ENCODE measurements at places on chromosomes 16 and 17. TPM values are rescaled to one million over a fixed set of nuclear protein-coding genes. Genes with fewer than 3 reads are reported as not detected.

GRCh38 chr16:11315510-11315909 is 29.7 kb upstream of the RMI2 start:
- DNase-seq = no peak

DNA sequence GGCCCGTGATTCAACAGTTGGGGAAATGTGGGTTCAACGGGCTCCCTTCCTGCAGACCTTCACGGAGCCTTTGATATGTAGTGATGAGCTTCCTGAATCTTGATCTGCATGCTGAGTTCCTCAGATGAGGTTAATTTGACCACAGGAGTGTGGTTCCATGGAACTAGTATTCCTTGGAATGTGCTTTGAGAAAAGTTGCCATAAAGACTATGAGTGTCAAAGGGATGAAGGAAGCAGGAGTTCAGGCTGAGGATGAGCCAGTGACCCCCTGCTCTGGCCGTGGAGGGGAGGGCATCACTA is 229.2 kb downstream of the MSI2 start:
- DNase-seq = no peak

Gene CCL4L2
- not detected for polyA plus RNA-seq

- DNase-seq = no peak
Measured at GRCh38 chr17:8430966-8431365, 4.7 kb upstream of the NDEL1 start.

GRCh38 chr16:1090620-1091587 is 5.1 kb downstream of the C1QTNF8 start:
- no peak for DNase-seq

Gene GNAO1
- not detected for polyA plus RNA-seq

DNA sequence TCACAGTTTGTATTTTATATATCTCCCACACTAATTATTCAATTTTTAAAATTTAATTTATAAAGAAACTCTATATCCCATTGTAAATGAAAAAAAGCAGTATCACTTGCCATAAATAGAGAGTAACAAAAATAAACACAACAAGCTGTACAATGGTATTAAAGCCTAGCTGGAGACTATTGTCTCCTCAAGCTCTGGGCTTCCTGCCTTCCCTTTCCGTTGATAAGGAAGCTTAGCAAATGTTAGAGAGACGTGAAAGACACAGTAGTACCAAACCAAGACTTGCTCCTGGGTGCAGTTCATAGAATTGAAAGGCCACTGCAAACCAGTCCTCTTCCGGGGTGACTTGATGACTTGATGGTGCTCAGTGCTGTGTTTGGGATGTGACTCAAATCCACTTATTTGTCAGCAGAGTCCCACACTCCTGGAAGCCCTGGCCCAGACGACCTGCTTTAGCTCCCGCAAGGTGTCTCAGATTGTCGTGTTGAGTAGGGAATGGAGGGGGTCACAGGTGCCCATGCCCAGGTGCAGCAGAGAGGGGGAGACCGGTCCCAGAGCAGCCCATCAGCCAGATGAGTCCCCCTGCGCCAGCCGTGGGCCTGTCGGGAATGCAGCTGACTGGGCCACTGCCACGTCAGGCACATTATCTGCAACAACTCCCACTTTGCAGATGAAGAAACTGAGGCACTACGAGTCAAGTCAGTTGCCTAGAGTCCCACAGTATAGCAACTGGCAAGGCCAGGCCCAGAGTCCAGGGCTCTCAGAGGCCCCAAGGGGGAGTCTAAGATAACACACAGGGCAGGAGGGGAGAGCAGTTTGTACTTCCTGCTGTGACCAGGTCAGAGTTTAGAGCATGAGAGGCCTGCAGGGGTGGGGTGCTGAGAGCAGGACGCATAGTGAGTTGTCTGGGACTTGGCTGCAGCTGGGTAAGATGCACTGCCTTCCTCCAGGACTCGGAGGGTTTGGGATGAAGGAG is 40.5 kb downstream of the PSME3IP1 start:
- no peak for DNase-seq

Gene TGFB1I1
- polyA plus RNA-seq = 0.38 TPM

Gene TBC1D3I
- polyA plus RNA-seq = not detected

- no peak for DNase-seq
Measured at GRCh38 chr16:2090481-2090776, 42.6 kb downstream of the TSC2 start.

- no peak for DNase-seq
Measured at GRCh38 chr16:21568502-21569189, 30.7 kb upstream of the METTL9 start.

- DNase-seq = no peak
Measured at GRCh38 chr16:368388-369158, 1.8 kb downstream of the MRPL28 start.

Gene TMEM231
- polyA plus RNA-seq = 1.7 TPM

DNA sequence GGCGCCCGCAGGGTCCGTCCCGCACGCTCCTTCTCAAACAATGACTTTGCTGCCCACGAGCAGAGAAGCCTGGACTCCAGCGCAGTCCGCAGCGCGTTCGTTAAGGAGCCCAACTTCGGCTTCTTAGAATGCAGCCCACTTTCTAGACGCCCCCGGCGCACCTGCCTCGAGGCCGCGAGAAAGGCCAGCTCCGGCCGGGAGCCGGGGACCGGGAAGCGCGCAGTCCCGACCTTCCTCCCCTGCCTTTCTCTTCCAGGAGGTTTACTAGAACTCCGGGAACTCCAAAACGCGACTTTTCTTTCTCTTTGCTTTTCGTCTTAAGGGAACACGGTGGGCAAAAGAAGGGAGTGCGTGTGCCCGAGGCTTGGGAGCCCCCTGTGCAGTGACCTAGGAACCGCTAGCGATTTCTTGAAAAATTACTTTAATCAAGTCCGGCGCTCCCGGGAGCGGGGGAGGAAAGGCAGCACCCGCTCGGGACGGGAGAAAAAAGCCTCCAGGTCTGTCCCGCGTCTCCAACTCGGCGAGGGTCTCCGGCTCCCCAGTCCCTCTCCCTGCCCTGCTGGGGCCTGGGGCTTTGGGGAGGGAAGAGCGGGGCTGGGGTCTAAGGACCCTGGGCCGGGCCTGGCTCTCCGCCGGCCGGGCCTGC is 2.6 kb downstream of the HNF1B start:
- no peak for DNase-seq

Gene WFIKKN1
- not detected for polyA plus RNA-seq

- no peak for DNase-seq
Measured at GRCh38 chr17:81034168-81034777, 678 bp upstream of the BAIAP2 start.

Gene ST6GALNAC2
- polyA plus RNA-seq = not detected

- no peak for DNase-seq
Measured at GRCh38 chr17:987931-988330, 8.4 kb upstream of the NXN start.

- no peak for DNase-seq
Measured at GRCh38 chr16:15919331-15919730, 30.1 kb upstream of the ABCC1 start.

DNA sequence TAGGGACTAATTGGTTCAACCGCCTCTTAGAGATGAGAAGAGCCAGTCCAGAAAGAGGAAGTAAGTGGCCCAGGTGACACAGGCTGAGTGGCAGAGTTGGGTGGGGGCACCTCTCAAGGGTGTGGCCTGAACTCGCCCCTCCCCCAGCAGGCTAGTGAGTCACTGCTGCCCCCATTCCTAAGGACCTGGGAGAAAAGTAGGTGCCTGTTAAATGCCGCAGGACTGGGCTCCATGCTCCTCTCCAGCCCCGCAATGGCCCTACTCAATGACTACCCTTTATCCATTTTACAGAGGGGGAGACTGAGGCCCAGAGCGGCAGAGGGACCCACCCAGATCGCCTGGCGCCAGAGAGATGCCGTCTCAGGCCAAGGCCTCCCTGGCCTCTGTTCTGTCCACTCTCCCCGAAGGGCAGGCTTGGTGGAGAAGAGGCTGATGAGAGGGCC is 8.1 kb downstream of the TMEM235 start:
- DNase-seq = no peak

GRCh38 chr16:49489686-49490320 is 116.2 kb downstream of the C16orf78 start:
- DNase-seq = no peak

Gene PGP
- polyA plus RNA-seq = 6.1 TPM

GRCh38 chr16:50616883-50617645 is 64.0 kb downstream of the SNX20 start:
- DNase-seq = no peak

DNA sequence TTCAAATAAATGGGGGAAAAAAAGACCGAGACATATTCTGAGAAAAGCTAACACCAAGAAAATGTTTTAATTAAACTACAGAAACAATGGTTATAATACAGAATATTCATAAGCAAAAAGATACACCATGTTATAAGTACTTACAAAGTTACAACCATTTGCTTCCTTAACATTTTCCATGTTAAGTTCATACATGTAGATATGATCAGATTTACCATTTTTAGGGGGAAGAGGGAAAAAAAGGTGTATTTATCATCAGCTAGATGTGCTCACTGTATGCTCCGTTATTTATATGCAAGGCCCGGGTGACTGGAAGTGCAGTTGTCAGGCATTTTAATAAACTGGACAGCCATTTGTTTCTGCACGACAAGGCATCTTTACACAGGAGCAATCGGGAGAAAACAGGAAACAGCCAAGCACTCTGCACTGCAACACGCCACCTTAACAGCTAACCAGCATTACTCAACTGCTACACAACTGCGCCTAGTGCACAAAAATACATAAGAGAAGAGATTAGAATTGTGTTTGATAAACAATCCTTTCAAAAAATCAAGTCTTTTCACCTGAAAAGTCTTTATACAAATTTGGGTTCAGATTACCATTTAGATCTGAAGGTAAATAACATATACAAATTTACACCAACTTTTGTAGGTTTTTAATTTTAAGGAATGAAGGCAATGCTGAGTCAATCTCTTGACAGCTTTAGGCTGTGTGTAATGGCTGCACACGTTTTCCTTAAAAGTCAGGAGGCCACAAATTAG is 2.9 kb downstream of the SRSF2 start:
- no peak for DNase-seq

Gene CRAMP1
- 1.3 TPM for polyA plus RNA-seq

Gene RGS11
- not detected for polyA plus RNA-seq

- DNase-seq = no peak
Measured at GRCh38 chr16:1546430-1546829, 13.0 kb downstream of the TMEM204 start.

DNA sequence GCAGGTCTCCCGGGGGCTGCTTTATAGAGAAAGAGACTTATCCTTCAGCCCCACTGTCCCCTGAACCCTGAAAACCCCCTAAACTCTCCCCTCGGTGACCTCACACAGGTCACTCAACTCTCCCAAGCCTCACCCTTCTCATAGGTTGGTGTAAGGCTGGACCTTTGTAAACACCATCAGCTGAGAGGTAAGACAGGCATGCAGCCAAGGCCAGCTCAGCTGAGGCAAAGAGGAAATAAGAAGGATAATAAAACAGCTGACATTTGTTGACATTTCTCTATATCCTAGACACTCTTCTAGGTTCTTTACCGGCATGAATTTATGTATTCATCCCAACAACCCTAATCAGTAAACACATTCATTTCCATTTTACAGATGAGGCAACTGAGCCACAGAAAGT is 134.3 kb downstream of the CCT6B start:
- no peak for DNase-seq

Gene MT1A
- not detected for polyA plus RNA-seq

DNA sequence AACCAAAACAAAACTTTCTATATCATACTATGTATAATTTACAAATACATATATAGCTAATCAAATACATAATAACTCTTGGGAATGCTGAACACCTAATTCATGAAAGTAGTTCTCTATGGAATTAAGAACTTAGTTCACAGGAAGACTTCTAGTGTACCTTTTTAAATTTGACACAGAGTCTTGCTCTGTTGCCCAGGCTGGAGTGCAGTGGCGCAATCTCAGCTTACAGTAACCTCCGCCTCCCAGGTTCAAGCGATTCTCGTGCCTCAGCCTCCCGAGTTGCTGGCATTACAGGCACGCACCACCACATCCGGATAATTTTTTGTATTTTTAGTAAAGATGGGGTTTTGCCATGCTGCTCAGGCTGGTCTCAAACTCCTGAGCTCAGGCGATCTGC is 24.7 kb downstream of the RFWD3 start:
- no peak for DNase-seq

Gene C17orf78
- not detected for polyA plus RNA-seq

DNA sequence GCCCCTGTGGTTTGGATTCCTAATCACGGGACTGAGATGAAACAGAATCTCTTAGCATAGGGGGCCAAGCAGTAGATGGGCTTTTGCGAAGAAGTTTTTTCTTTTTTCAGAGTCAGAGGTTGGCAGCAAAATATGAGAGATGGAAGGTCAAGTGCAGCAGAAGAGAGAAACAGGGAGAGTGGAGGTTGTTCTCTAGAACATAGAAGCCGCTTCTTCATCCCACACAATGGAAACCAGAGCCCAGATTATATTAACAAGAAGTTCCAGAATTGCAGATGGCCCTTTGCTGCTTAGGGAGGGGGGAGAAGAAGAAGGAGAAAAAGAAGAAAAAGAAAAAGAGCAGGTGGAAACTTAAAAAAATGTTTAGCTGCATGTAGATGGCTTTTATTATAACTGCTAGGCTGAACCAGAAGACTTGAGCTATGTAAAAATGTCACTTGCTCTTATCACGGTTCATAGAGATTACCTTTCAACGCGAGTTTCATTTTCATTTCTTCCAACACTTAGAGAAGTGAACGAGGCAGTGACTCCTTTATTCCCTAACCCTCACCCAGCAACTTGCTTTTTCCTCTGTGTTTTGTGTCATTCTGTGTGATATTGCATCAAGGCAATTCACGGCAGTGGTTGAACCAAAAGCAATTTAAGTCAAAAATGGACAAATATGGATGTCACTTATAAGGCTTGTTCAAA is 737.5 kb downstream of the WWOX start:
- no peak for DNase-seq

DNA sequence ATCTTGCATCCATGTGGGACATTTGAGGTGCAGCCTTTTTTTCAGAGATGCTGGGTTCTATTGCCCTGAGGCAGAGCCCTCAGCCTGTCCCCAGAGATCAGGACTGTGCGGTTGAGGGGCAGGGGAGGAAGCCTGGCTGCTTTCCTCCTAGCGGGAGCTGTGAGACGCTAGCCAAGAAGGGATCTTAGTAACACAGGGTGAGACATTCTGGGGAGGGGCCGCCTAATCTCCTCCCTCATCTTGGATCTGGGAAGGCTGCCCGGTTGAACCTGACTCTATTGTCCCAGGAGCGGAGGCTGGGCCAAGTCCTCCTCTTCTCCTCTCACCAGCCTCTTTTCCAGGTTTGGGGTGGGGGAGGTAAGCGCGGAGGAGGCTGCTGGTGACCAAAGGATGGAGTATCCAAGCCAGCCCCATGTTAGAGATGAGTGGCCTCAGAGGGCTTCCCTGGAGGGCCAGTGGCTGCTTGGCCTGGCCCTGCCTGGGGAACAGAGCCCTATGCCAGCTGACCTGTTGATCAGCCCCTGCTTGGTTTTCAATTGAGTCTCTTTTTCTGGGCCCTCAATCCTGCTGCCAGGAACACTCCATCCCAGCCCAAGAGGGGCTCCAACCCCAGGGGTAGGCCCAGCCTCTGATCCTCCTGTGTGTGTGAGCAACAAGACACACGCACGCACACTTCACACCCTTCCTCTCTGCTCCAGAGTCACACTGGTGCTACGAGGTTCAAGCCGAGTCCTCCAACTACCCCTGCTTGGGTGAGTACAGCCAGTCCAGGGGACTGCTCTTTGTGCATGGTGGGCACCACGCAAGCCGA is 5.0 kb downstream of the CA4 start:
- no peak for DNase-seq

Data from CD4-positive, CD25-positive, alpha-beta regulatory T cell (primary cell).